A172 (cell line): ENCODE measurements at places on chromosomes 2 and 18. TPM values are rescaled to one million over a fixed set of nuclear protein-coding genes. Genes with fewer than 3 reads are reported as not detected.

SOX11 gene
- total RNA-seq = 11.2 and 11.9 TPM in 2 replicates

SULT1C4 gene
- total RNA-seq = not detected in 2 replicates

DNA sequence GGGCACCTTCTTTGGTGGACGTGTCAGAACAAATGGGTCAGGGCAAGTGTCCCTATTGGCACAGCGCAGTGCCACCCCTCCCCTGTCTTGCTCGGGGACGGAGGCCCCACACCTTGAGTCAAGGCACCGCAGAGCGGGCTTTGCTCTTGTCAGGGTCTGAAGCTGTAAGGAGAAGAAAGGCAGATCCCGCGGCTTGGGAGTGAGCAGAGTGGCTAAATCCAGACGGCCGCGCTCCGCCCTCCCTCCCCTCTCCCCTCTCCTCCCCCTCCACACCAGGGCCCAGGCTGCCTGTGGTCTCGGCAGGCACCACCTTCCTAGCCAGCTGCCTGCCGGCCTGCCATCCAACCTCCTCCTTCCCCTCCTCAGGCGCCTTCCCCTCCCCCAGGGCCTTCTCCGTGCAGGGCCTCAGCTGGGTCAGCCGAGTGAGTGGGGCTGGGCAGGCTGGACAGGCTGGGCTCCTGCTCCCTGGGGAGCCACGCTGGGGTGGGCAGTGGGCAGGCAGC is 25.8 kb downstream of the SPEG start:
- DNase-seq = peak; percentile 86

- peak; percentile 57 for DNase-seq
These were observed 36.8 kb downstream of the MOGAT1 start for GRCh38 chr2:222708274-222708710.

DNA sequence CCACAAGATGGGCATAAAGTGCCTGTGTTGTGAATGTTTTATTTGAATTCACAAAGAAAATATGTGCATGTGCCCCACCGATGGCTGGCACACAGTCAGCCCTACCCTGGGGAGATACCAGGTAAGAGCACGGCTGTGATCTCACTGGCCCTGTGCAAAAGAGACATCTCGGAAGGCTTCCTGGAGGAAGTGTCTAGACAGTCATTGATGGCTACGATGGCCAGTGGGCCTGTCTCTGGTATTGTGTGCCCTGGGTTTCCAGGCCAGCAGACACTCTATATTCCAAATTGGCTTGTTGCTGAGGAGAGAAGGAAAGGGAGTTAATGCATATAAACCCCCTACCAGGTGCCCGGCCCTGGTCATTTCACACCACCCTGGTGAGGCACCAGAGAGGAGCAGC is 211.7 kb downstream of the GLI2 start:
- no peak for DNase-seq

GRCh38 chr2:86352727-86353221 is 15.3 kb upstream of the REEP1 start:
- no peak for DNase-seq

DNA sequence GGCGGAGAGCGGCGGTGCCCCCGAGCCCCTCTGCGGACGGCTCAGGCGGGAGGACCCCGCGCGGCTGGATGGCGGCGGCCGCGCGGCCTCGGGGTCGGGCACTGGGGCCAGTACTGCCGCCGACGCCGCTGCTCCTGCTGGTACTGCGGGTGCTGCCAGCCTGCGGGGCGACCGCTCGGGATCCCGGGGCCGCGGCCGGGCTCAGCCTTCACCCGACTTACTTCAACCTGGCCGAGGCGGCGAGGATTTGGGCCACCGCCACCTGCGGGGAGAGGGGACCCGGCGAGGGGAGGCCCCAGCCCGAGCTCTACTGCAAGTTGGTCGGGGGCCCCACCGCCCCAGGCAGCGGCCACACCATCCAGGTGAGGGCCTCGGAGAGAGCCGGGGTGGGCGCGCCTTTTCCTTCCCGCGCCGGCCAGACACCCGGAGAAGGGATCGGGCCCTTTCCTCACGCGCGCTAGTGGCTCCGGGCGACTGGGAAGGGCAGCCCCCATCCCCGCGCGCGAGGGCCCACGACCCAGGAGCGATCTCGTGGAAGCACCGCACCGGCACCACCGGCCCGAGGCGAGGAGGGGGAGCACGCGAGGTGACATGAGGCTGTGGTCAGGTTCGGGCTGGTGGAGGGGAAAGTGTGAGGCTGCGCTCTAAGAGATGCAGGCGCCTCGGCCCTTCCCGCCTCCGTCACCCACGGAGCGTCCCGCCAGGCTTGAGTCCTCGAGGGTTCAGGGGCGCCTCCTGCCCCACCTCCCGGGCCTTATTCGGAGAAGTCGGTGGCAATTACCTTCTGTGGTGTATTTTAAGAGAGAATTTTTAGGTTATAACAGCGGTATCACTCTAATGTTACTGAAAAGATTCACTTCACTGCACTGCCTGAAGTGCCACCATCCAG is 607 bp downstream of the LAMA3 start:
- DNase-seq = no peak

DNA sequence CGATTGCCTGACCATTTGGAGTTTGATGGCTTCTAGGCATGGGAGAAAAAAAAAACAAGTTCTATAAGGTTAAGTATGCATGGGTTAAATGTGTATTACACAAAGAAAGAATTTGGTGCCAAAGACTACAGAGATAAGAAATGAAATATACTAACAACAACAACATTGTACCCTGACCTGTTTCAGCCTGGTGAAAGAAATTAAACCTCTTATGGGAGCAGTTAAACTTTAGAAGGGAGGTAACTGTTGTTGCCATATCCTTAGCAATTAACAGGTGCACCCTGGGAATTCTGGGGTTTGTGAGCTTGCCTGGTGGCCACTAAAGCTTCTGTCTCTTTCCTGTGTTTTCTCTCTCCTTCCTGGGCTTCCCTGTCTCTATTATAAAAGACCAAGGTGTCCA is 6.5 kb upstream of the IFIH1 start:
- no peak for DNase-seq

GRCh38 chr2:58514252-58514651 is 273.1 kb upstream of the FANCL start:
- no peak for DNase-seq

SNORC gene
- total RNA-seq = 0.17 and 0.86 TPM in 2 replicates

GRCh38 chr2:165692906-165693305 is 101.1 kb downstream of the GALNT3 start:
- DNase-seq = no peak

- no peak for DNase-seq
These were observed 1211.9 kb upstream of the GYPC start for GRCh38 chr2:125444106-125444505.

GRCh38 chr2:132253496-132254305 is 91.9 kb upstream of the ANKRD30BL start:
- DNase-seq = no peak

GRCh38 chr18:54608028-54608642 is 17.1 kb downstream of the DYNAP start:
- peak; percentile 35 for DNase-seq

TM4SF20 gene
- total RNA-seq = not detected in 2 replicates

ALPG gene
- 0.12 TPM in 1 of 2 replicates, not detected in the other for total RNA-seq

GRCh38 chr2:177679611-177680605 is 287.3 kb downstream of the AGPS start:
- no peak for DNase-seq

DNA sequence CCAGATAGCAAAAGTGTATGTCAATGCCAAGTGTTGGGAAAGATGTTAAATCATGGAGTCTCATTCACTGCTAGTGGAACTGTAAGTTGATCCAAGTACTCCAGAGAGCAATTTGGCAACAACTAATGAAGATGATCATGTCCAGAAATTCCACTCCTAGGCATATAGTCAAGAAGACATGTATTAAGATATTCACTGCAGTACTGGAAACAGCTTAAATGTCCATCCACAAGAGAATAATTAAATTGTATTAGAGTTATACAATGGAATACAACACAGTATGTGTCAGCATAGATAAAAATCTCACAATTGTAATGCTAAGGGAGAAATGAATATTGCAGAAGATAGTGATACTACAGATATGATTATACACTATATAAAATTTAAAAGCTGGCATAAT is 15.2 kb upstream of the LBH start:
- no peak for DNase-seq

EIPR1 gene
- total RNA-seq = 118 and 143 TPM in 2 replicates

- DNase-seq = no peak
These were observed 596.1 kb upstream of the ZEB2 start for GRCh38 chr2:145116056-145116455.

DNA sequence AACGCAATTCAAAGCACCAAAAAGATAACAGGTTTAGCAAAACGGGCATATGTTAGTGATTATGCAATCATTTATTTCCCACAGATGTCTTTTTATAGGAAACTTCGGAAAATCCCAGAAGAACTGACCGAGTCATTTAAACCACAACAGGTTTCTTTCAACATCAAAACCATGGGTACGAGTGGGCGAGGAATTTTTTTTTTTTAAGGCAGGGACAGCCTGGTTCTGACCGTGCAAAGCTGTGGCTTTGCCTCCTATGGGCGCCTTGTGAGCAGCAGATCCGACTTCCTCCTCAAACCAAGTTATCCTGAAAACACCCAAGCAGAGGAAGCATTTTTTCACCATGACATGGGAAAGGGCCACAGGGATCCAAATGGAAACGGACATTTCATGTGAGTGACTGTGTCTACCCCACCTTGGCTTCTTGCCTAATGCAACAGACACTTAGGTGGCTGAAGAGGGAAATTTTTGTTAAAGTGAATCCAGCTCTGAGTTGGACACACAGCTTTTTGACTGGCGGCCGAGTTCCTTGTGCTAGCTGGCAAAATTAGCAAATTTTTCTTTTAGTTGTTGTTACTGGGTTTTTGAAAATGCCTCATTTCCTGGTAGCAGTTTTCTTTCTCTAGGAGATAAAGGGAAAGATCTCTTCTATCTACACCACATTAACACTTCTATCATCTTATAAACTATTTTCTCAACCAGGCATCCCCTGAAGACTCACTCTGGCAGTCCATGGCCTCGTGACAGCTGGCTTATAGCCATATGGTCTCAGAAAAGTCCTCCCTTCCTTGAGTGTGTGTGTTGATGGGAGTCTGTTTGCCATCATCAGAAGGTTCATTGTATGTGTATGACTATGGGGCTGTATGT is 487.4 kb upstream of the ZEB2 start:
- DNase-seq = peak; percentile 96

DNA sequence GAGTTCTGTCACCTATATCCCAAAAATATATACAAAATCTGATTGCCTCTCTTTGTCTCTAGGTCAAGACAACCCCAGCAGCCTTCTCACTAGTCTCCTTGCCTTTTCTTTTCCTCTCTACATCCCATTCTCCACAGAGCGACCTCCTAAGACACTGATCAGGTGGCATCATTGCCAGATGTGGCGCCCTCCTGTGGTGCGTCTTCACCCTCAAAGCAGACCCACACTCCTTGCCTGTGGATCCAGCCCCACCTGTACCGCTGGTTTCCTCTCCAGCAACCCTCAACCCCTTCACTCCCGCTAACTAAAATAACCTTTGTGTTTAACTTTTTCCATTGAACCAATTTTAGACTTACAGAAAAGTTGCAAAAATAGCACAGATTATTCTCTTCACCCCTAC is 273.3 kb downstream of the GLI2 start:
- DNase-seq = peak; percentile 12

- DNase-seq = no peak
These were observed 5.5 kb upstream of the SCYGR5 start for GRCh38 chr2:227661025-227661649.

AGFG1 gene
- total RNA-seq = 47.0 and 69.9 TPM in 2 replicates

DNA sequence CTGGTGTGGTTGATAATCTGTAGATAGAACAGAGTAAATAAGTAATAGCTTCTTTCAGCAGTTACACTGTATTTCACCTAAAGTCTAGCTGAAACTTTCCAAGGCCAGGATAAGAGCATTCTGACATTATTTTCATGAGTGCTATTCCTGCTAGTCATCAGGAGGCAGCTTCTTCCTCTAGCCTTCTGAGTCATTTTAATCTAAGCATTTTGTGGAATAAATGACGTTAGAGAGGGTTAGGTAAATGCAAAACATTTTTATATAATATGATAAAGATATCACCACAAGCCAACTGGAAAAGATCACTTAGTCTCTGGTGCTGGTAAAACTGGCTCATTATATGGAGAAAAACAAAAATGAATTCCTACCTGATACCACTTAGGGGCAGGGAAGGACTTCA is 138.5 kb downstream of the MEP1B start:
- no peak for DNase-seq

DNA sequence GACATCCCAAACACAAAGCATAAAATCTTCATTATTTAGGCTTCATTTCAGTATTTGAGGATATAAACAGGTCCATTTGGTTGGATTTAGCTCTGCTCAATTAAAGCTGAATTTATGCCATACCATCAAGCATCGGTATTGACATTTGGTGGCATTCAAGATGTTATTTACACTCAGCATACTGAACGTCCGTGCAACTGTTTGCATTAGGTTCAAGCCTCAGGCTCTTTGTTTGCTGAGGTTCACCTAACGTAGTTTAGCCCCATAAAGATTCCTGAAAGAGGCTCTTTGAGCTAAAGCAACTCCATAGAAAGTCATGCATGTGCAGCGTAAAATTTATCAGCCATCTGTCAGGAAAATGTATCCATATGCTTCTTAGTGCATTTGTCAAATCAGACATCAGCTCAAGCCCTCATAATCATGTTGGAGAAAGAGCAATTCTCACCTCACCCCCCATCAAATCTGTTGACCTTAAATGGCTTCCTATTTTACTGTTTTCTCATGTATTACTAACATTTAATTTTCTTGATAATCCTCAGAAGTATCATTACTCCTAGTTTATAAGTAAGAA is 366.9 kb downstream of the EPHA4 start:
- DNase-seq = no peak

GRCh38 chr2:185373229-185373628 is 365.4 kb upstream of the FSIP2 start:
- DNase-seq = no peak

- DNase-seq = no peak
These were observed 121.5 kb upstream of the CDCA7 start for GRCh38 chr2:173232956-173233744.

- no peak for DNase-seq
These were observed 8.7 kb downstream of the PCBP1 start for GRCh38 chr2:70095720-70096670.

- DNase-seq = no peak
These were observed 40.8 kb downstream of the ANKRD44 start for GRCh38 chr2:197269815-197270214.

TPO gene
- total RNA-seq = not detected in 2 replicates

DNA sequence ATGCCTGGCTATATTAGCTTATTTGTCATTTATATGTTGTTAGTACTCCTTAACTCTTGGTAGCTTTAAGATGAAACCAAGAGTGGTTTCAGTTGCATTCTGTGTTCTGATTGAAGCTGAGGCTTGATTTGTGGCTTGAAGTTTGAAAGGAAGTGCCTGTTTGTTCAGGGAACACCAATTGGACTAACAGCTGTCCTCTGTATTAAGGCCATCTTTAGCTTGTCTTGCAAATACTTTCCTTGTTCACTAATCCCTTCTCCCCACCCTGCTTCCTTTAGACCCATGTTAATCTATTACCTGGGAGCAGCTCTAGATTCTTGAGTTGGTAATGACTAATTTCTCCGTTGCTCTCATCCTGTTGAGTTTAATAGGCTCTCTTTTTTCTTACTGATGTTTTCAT is 13.4 kb downstream of the ITGA6 start:
- DNase-seq = peak; percentile 38

HOXD4 gene
- 0.77 and 3.9 TPM in 2 replicates for total RNA-seq

CENPO gene
- total RNA-seq = 47.1 and 54.0 TPM in 2 replicates

GRCh38 chr2:152858594-152859265 is 140.3 kb downstream of the ARL6IP6 start:
- no peak for DNase-seq

PMAIP1 gene
- total RNA-seq = 14.7 and 23.2 TPM in 2 replicates

MEP1B gene
- total RNA-seq = not detected in 2 replicates

GRCh38 chr2:109135359-109136197 is 6.6 kb downstream of the SH3RF3 start:
- no peak for DNase-seq

ADD2 gene
- 47.5 and 50.5 TPM in 2 replicates for total RNA-seq

ATP8B1 gene
- 38.2 and 38.8 TPM in 2 replicates for total RNA-seq

CRYGD gene
- total RNA-seq = not detected in 2 replicates

GRCh38 chr2:30768708-30769480 is 38.4 kb downstream of the CAPN13 start:
- no peak for DNase-seq
